Cerebellar nuclear complex (tissue), 1 donor: ENCODE measurements at places on chromosomes 4 and X.

GRCh38 chr4:149005191-149005590 is 563.0 kb upstream of the NR3C2 start:
- DNase-seq, result no peak

GRCh38 chr4:163544407-163545038 is 50.0 kb downstream of the TMA16 start:
- no peak for DNase-seq

- no peak for DNase-seq
These were observed 29.9 kb downstream of the RBMX start for GRCh38 chrX:136850441-136851175.

DNA sequence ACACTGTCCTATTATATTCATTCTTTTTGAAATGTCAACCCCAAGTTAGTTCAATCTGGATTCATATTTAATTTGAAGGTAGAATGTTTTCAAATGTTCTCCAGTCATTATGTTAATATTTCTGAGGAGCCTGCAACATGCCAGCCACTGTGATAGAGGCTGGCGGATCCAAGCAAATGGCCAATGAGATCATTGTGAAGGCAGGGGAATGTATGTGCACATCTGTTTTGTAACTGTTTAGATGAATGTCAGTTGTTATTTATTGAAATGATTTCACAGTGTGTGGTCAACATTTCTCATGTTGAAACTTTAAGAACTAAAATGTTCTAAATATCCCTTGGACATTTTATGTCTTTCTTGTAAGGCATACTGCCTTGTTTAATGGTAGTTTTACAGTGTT is 1.6 kb downstream of the CXCL1 start:
- DNase-seq, result no peak

- DNase-seq, result no peak
These were observed 91.9 kb downstream of the DHRSX start for GRCh38 chrX:2408856-2409255.

GRCh38 chrX:111375747-111376146 is 36.2 kb downstream of the DCX start:
- no peak for DNase-seq

GRCh38 chr4:48787056-48787455 is 7.0 kb upstream of the FRYL start:
- DNase-seq, result no peak

GRCh38 chr4:185202984-185203485 is 765 bp downstream of the CFAP97 start:
- no peak for DNase-seq

- DNase-seq, result no peak
These were observed 52.9 kb upstream of the CXCL8 start for GRCh38 chr4:73687421-73687820.

- no peak for DNase-seq
These were observed 6.4 kb upstream of the AP1AR start for GRCh38 chr4:112225157-112225556.

- DNase-seq, result no peak
These were observed 34.6 kb downstream of the RTL5 start for GRCh38 chrX:72097098-72097497.

DNA sequence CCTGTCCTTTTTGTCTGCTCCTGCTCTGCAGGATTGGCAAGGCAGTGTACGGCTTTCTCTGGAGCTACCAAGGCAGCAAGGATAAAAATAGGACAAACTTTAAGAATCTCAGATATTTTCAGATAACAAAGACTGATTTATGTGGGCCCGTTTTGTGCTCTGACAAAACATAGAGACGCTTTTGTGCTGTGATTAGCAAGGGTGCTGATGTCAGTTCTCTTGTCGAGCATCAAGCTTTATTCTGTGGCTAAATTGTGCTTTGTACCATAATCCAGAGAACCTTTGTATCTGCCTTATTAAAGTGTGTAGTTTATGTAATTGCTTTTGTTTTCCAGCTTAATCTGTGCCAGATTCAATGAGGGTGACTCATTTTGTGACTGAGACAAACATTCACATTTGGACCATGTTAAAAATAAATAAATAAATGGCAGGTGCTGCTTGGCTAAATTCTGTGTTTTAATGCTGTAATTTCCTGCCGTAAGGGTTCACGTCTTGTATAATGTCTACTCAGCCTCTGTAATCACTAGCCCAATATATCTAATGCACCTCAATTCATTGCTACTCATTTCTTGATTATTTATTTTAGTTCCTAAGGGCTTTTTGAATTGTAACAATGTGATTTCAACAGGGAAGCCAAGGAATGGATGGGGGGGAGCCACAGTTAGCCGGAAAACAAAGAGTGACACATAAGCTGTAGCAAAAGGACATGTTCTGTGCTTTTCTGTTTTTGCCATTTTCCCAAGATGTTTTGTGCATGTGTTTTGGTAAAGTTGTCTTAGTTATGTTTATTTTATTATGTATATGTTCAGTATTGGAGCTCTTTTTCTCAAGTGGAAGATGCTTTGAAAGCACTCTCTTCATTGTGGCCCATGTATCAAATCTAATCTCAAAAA is 75.1 kb downstream of the GAB1 start:
- DNase-seq, result no peak

- DNase-seq, result no peak
These were observed 323.1 kb downstream of the PCDH10 start for GRCh38 chr4:133472244-133472643.

GRCh38 chrX:137562096-137562495 is 3.8 kb upstream of the ZIC3 start:
- no peak for DNase-seq

GRCh38 chrX:136910565-136911035 is 30.1 kb upstream of the RBMX start:
- DNase-seq, result no peak

DNA sequence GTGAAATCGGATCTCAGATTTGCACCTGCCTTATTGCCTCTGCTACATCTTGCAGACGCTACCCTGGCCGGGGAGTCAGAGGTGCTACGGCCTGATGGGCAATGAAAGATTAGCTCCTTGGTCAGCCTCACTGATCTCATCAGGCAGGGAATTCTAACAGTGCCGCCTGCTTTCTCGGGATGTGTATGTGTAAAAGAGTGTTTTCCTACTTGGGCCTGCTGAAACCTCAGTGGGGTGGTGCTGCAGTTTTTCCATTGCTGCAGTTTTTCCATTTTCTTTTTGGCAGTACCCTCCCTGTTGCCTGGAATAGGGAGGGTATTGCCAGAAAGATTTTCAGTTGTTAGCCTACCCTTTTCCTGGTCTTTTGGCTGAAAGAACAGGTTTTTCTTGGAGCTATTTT is 117.5 kb downstream of the CDKL5 start:
- no peak for DNase-seq

GRCh38 chr4:150950657-150951288 is 64.3 kb downstream of the LRBA start:
- no peak for DNase-seq

- DNase-seq, result no peak
These were observed 1.4 kb downstream of the SPON2 start for GRCh38 chr4:1170976-1171310.

- DNase-seq, result no peak
These were observed 2384.1 kb downstream of the PCDH7 start for GRCh38 chr4:33104273-33104672.

DNA sequence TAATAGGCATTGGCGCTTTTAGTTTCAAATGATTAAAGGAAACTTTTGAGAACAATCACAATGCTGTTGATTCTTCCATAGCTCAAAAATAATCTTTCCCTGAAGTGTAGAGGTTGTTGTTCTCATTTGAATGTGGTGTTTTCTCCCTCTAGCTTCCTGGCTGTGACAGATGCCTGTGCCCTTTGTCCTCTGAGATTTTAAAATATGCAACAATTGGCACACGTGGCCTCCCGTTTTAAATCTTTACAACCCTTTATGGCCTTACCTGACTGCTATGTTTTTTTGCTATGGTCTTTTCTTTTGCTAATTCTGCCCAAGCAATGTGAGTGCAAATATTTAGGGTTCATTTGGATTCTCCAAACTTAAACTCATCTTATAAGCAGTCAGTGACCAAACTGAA is 22.9 kb upstream of the CASK start:
- no peak for DNase-seq

DNA sequence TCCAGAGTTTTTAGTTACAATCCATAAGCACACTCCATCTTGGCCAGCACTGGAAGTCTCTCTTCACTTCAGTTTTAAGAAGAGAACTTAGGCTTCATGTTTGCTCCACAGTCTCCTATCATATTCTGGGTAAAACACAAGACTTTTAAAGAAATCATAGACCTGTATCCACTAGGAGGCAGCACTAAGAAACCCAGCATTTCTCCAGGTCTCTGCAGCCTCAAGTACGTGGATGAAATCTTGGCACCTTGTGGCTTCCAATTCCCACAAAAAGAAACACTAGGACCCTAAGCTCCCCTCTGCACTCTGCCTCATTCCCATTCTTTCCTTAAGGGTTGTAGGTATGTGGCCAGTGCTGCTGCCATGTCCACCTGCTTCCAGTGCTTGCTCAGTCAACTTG is 367.3 kb upstream of the CASK start:
- DNase-seq, result no peak

GRCh38 chr4:90181644-90182043 is 54.5 kb downstream of the CCSER1 start:
- DNase-seq, result no peak

DNA sequence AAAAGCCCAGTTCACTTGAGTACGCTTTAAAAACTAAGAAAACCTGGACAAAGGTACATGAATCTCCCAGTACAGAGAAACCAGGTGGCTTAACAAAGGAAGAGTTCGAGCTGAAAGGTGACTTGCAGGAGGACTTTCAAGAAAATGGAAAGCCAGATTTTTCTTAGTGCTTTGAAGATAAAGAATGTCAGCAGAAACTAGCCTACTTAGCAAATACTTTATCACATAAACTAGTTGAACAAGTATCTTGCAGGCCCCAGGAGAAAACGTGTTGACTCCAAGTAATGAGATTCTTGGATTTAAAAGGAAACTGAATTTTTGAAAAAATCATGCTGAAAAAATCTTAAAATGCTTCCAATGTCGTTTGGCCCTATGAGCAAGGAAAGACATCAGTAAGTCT is 26.4 kb downstream of the CDKN2AIP start:
- DNase-seq, result no peak

GRCh38 chr4:2036327-2036726 is 22.8 kb upstream of the NAT8L start:
- no peak for DNase-seq

- no peak for DNase-seq
These were observed 31.1 kb upstream of the HPGDS start for GRCh38 chr4:94373752-94374151.

DNA sequence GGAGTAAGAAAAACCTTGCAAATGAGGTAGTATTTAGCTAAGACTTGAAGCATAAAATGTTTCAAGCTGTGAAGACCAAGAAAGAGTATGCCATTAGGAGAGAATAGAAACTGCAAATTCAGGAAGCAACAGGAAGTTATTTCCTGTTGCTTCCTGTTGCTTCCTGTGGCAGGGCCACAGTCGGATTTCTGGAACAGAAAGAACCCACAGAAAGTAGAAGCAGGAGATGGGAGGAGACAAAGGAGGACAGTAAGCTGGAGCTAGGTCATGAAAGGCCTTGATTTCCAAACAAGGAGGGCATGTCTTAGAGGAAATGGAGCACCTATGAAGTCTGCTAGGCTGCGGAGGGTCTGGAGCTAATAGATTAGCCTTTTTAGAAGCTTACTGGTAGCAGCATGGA is 17.2 kb downstream of the ASB11 start:
- no peak for DNase-seq

- no peak for DNase-seq
These were observed 18.5 kb downstream of the ATP5ME start for GRCh38 chr4:655464-656151.

DNA sequence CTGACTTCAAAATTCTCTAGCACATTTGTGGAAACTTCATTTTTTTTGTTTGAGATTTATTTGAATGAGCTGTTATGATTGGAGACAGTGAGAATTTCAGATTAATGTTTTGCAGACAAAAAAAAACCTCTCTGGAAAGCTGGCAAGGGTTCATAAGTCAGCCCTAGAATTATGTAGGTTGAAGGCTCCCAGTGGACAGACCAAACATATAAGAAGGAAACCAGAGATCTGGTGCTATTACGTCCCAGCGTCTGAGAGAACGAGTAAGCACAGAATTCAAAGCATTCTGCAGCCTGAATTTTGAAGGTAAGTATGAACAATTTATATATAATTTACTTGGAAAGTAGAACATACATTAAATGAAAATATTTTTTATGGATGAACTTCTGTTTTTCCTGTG is at the start of gene AGTR2:
TSS of gene AGTR2 (plus strand) at position 234 of the 400 bp plus-strand sequence. CDS start 1,537 bp downstream, outside the sequence.
- no peak for DNase-seq

DNA sequence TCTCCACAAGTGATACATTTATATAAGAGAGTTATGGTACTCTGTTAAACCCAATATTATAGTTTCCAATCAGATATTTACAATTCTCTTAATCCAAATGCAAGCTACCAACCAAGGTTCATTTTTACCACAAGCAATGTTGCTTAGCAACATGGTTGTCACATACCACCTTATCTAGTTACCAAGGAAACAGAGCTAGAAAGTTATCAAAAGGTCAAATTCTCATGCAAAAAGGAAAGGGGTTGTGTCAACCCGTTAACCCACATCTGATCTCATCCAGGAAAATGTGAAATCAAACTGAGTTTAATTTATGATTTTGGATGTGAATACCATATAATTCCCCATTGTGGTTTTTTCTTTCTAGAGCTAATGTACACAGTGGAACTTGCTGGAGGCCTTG is 274.1 kb upstream of the MAGEB2 start:
- no peak for DNase-seq

- no peak for DNase-seq
These were observed 213.3 kb downstream of the GABRG1 start for GRCh38 chr4:45910511-45910910.

GRCh38 chr4:2932321-2932950 is 30.8 kb downstream of the NOP14 start:
- DNase-seq, result no peak

DNA sequence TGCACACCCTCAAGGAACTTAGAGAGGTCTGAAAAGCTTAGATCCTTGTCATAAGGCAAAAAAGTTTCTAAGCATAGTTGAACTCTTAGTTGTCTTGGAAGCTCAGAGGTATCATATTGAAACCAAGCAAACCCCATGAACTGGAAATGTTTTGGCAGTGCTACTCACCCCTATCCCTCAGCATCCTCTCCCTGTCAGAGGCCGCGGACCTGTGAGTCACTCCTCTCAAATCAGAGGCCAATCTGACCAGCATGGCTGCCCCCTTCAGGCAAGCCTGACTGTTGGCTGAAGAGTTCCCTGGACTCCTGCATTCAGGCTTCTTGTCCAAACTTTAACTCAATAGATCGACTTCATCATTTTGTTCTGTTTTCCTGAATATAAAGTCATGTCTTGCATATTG is 69.4 kb downstream of the KCNIP4 start:
- DNase-seq, result no peak
